Bronchial epithelial cell (primary cell): ENCODE measurements at places on chromosomes 7 and 10. TPM values are rescaled to one million over a fixed set of nuclear protein-coding genes. Genes with fewer than 3 reads are reported as not detected.

GPR146 gene
- 1.0 and 1.3 TPM in 2 replicates for total RNA-seq

EPO gene
- total RNA-seq = not detected in 2 replicates

ANLN gene
- 1.2 and 2.4 TPM in 2 replicates for total RNA-seq

CALHM3 gene
- not detected in 2 replicates for total RNA-seq

ITPRID1 gene
- total RNA-seq = not detected in 2 replicates

ATRNL1 gene
- 0.13 and 0.53 TPM in 2 replicates for total RNA-seq

CUZD1 gene
- 0.51 and 0.79 TPM in 2 replicates for total RNA-seq

TDRD1 gene
- total RNA-seq = 1.8 and 2.1 TPM in 2 replicates

COL13A1 gene
- total RNA-seq = under 0.01 TPM in 1 of 2 replicates, not detected in the other

MTERF1 gene
- total RNA-seq = 10.3 and 10.4 TPM in 2 replicates

ACHE gene
- total RNA-seq = 0.13 TPM in 1 of 2 replicates, not detected in the other

WDR91 gene
- 4.7 and 6.9 TPM in 2 replicates for total RNA-seq

ATP6V0E2 gene
- total RNA-seq = 1.6 and 2.6 TPM in 2 replicates

RNF32 gene
- total RNA-seq = 1.3 and 1.8 TPM in 2 replicates

HOXA9 gene
- total RNA-seq = not detected in 2 replicates

MYL10 gene
- total RNA-seq = not detected in 2 replicates

SHH gene
- 0.13 TPM in 1 of 2 replicates, not detected in the other for total RNA-seq

NUP42 gene
- total RNA-seq = 16.3 and 29.4 TPM in 2 replicates

EGR2 gene
- total RNA-seq = 0.13 and 0.26 TPM in 2 replicates

SPDYE9 gene
- not detected in 2 replicates for total RNA-seq

HTR7 gene
- 15.5 and 16.3 TPM in 2 replicates for total RNA-seq

TEX47 gene
- not detected in 2 replicates for total RNA-seq

BEND7 gene
- 1.3 and 4.2 TPM in 2 replicates for total RNA-seq

LDB3 gene
- total RNA-seq = under 0.01 TPM in 1 of 2 replicates, not detected in the other

AUTS2 gene
- 9.5 and 11.8 TPM in 2 replicates for total RNA-seq

MACROH2A2 gene
- total RNA-seq = 11.3 and 11.5 TPM in 2 replicates

RET gene
- 0.26 and 0.53 TPM in 2 replicates for total RNA-seq

ABCB1 gene
- total RNA-seq = under 0.01 TPM in 1 of 2 replicates, not detected in the other

FGFR2 gene
- total RNA-seq = 16.8 and 18.8 TPM in 2 replicates

LRRD1 gene
- total RNA-seq = 0.13 TPM in 1 of 2 replicates, not detected in the other

HKDC1 gene
- total RNA-seq = 3.9 and 12.7 TPM in 2 replicates

HMX3 gene
- 0.13 TPM in 1 of 2 replicates, not detected in the other for total RNA-seq

PLAU gene
- total RNA-seq = 26.3 and 30.0 TPM in 2 replicates

IGF2BP3 gene
- 4.6 and 12.4 TPM in 2 replicates for total RNA-seq

PAPSS2 gene
- total RNA-seq = 0.26 and 5.5 TPM in 2 replicates

AZGP1 gene
- total RNA-seq = 1.2 and 1.6 TPM in 2 replicates
